ENCODE measurements at places on chromosomes 3 and 15.

DNA sequence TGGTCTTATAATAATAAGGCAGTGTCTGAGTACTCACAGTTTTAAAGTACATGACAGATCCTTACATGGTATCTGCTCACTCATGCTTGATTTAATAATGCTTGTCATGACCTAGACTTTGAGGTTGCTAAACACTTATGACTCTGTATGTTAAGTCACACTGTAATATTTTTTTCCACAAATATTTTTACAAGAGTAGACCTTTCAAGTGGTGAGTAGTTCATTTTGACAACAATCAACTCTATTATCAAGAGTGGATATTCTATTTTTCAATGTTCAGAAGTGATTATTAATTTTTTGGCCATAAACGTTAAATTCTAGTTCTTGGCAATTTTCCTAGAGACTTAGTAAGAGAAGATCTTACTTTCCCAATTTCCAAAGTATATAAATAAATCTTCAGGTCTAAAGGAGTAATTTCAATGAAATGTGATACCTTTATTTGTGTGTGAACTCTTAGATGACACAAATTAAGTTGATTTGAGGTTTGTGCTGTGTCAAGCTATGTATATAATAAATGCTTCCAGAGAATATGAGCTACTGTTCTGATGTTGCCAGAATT lies 104.5 kb downstream of the NLGN1 start:
- no peak for DNase-seq

DNA sequence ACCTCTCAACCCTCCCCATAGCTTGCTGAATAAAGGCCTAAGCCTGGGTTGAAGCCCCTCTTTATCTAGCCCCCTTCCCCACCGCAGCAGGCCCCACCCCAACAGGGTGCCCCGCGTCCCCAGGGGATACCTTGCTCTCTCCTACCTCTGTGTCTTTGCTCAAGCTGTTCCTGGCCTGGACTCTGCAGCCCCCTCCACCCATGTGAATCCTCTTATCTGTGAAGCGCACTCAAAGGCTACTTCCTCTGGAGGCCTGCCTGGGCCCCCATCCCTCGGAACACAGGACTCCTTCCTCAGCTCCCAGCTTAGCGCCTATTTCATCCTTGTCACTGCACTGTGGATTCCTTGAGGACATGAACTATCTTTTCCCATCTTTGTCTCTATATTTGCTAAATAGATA lies 61.4 kb upstream of the HERC1 start:
- DNase-seq = no peak

GRCh38 chr3:195107593-195107992 lies 163.4 kb downstream of the XXYLT1 start:
- DNase-seq = no peak

- DNase-seq = no peak
Observed at GRCh38 chr3:42214565-42215283, 51.3 kb downstream of the CCK start.

DNA sequence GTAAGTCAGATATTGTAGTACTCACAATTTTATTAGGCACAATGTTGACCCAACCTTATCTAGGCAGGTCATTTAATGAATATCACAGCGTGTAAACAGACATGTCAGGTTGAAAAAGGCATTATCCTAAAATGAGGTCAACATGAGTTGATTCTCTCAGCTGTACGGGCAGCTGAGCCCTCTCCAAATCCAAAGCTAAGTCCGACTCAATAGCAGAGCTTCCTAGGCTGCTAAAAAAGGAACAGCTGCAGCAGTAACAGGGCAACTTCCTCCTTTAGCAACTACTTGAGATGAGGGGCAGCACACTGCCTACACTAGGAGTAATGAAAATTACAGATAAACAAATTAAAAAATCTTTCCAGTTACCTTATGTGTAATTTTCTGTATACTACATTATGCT lies 189.2 kb downstream of the CADM2 start:
- no peak for DNase-seq

GRCh38 chr3:172844428-172844827 lies 93.9 kb downstream of the ECT2 start:
- DNase-seq = no peak

GRCh38 chr3:178297199-178297598 lies 239.0 kb upstream of the KCNMB2 start:
- DNase-seq = no peak

- no peak for DNase-seq
Observed at GRCh38 chr3:30988769-30989168, 94.3 kb upstream of the GADL1 start.

DNA sequence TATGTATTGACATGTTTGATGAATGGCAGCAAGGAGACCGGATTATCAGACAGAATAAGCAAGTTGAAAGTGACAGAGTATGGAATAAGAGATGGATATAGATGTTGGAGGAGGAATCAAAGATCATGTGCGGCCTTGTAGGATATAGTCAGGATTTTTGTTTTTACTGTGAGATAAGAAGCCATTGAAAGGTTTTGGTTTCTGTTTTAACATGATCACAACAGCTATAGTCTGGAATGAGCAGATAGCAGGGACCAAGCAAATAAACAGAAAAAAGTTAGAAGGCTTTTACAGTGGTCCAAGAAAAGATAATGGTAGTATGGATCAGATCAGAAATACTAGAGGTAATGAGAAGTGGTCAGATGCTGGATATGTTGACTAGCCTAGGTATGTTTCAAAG lies 52.6 kb downstream of the SLC12A6 start:
- no peak for DNase-seq

DNA sequence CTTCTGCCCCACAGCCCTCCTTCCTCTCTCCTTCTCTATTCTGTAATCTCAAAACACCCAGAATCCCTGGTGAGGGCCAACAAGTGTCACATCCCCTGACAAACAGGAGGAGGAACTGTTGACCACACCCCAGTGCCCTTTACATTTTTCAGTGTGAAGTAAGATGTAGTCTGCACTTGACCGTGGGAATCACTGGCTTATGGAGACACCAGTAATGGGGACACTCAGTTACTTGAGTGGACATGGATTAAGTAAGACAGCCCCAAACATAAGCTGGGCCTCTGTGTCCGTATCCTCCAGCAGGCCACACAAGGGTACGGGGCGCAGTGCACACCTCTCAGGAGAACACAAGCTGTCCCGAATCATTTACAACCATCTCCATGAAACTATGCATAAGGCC lies 28.4 kb upstream of the LIMD1 start:
- DNase-seq = no peak

DNA sequence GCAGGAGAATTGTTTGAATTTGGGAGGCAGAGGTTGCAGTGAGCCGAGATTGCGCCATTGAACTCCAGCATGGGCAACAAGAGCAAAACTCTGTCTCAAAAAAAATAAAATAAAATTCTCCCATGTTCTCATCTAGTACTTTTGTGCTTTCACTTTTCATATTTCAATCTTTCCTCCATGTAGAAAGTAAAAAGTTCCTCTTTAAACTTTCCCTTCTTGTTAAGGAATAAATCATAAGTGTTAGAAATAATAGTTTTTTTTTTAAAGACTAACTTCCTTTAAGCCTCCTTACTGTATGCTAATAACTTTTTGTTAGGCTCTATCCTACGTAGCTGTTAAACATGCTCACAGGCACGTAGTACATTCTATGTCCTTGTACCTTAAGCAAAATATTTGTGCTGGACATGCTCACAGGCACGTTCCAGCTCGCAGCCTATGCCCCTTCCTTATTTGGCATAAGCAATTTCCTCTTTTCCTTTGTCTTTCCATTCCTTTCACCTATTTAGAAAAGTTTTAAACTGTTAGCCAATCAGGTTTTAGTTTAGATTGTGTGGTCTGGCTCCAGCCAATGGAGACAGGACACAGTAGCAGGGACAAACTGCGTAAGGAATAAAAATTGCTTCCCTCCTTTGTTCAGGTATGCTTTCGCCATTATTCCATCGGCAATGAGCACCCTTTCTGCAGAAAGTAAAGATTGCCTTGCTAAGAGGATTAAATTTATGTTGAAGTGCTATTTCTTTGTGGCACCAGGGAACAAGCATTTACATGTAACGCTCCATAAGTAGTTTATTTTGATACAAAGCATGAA lies 38.9 kb upstream of the PIK3CB start:
- DNase-seq = no peak

DNA sequence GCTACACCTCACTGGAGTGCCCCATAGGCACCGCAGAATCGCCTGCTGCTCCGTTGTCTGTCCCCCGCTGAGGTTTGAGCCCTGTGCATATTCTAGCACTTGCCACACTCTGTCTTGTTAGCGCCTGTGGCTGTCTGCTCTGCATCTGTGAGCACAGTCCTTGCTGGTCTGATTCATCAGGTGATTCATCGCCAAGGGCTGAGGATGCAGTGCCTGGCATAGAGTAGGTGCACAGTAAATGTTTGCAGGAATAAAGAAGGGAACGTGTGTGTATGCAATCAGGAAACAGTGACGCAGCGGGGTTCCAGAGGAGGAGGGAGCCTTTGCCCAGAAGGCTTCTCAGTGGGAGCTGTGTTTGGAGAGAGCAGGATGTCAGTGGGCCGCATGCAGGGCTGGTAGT lies 124.0 kb upstream of the PLXNA1 start:
- no peak for DNase-seq

- DNase-seq = no peak
Observed at GRCh38 chr3:167453815-167454214, 20.0 kb downstream of the SERPINI2 start.

GRCh38 chr3:96966181-96966929 lies 152.0 kb downstream of the EPHA6 start:
- DNase-seq = no peak

DNA sequence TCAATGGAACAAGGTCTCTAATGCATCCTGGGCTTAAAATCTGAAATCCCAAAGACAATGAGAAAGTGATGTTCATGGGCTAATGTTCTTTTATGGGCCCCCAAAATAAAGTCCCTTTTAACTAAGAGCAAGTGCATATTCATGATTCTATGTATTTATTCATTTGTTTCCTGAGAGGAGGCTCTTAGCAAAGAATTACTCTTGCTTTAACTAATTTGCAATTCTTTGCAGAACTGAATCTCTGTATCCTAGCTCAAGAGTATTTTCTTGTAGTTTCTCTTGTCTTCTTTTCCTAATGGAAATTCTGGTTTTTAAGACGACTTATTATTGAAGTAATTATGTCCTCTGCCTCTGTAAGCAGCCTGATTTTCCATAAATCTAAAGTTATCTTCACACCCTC lies 202.2 kb upstream of the TP63 start:
- no peak for DNase-seq

- peak; percentile 61 for DNase-seq
Observed at GRCh38 chr3:31533169-31534064, 692 bp downstream of the STT3B start.

DNA sequence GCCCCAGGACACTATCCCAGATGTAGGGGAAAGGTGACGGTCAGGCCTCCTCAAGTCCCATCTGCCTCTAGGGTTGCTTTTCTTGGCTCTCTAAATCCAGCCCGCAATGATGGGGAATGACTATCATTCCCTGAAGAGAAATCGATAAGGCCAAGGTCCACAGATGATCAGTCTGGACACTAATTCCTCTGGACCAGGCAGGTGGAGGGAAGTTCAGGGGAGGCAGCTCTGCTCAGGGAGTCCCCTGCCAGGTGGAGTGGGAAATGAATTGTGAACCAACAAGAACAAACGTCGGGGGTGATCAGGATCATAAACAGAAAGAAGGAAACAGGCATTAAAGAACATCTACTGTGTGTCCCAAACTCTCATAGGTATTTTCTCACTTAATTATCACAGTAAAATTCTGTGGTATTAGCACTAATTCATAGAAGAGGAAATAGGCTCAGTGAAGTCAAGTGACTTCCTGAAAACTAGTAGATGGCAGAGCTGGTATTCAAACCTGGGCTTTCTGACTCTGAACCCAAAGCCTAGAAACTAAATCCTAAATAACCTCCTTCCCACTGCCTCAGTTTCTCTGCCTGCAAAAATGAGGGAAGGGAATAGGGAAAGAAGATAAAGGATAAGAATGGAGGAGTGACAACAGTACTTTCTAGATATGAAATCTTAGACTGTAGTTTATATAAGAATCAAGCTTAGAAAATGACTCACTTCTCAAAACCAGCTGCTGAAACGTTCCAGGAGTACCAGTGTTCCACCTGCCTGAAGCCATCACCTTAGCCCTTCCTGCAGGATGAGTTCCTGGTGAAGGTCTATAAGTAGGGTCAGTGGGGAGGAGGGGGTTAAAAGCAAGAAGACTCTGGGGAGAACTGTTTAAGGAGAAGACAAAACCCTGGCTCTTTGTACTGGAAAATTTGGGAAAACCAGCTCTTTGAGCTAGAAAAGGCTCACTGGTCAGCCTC lies 7.5 kb downstream of the BMF start:
- DNase-seq = no peak

- no peak for DNase-seq
Observed at GRCh38 chr3:114147251-114147650, 31.6 kb downstream of the DRD3 start.

DNA sequence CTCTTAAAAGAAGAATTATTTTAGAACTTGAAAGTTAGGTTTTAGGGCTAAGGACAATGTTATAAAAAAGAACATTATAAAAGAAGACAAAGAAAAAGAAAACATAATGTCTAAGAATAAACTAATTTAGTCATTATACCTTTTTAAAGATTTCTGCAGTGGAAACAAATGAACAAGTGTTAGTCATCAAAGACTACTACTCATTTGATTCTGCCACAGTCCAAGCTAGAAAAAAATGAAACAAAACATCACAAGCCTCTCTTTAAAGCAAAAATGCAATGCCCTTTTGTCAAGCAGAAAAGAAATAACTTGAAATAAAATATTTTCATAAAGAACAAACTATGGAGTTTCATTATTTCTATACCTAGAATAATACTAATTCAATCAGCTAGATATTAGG lies 102.0 kb downstream of the TBC1D5 start:
- no peak for DNase-seq

DNA sequence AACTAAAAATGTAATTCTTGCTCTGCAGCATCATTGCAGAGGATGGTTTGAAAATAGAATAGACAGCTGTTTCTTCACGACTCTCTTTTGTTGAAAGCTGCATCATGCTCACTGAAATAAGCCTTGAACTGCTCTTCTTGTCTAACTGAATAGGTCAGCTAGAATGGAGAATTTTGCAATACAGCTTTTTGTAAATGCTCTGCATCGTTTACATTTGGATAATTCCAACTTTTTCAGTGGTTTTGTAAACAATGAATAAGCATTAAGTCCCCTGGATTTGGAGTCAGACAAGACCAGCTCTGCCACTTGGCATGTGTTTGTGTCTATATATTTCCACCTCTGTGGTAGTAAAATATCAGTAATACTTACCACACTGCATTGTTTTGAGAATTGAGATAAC lies 95.2 kb downstream of the PLSCR2 start:
- DNase-seq = no peak

GRCh38 chr3:31370380-31370666 lies 162.4 kb upstream of the STT3B start:
- no peak for DNase-seq

DNA sequence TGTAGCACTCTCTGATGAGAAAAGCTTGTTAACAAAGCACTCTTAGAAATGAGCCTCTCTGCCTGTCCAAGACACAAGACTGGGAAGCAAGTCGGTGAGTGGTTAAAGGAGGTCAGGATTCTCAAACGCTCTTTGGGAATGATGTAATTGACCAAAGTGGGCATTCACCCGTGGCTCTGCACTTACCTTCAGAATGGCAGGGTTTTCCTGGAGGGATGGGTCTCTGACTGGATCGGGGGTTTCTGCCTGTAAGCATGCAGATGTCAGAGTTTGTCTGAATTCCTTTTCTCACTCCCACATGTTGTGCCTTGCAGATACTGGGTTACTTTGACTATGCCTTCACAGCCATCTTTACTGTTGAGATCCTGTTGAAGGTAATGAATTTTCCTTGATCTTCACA lies 106.3 kb downstream of the CHDH start:
- no peak for DNase-seq
